Natural killer cell treated with Interleukin-12 subunit alpha and Interleukin-12 subunit beta and Interleukin-15 and Interleukin-18, amount 100 ng/mL, for 72 hours (primary cell): ENCODE measurements at places on chromosomes 16 and 17.

- no peak overlapping the region for H3K27ac ChIP-seq
- no peak overlapping the region for H3K4me3 ChIP-seq
- peaks cover 10% of the 10 kb centered on the region for H3K27me3 ChIP-seq
- H3K36me3 ChIP-seq: no peaks in the 10 kb centered on the region
Measured at GRCh38 chr17:6455321-6455705, 11.1 kb downstream of the PIMREG start.

DNA sequence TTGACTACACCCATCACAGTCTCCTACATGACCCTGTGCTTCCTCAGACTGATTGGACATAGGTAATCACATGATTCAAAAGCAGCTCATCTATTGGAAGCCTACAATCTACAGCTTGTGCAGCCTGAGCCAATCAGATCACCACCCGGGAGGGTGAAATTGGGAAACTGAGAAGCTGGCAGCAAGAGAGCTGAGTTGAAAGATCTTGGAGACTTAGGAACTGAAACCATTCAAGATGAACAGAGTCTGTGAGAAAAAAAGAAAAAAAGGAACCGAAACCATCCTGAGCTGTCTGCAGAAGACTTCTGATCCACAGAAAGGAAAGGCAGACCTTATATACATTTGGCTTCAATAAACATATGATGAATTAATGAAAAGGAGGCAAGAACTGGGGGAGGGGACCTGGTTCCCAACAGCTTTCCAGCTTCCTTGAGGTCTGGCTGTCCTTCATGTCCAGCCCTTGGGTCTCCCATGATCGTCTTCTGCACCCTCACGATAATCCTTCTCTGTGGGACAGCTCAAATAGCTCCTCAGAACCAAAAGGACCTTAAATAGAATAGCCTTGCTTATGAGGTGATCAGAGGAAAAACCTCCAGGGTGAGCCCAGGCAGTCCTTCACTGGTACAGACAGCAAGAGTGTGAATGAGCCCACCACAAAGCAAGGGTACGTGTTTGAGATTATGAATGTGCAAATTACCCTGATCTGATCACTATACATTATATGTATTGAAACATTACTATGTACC is 32.6 kb downstream of the PLXDC1 start:
- H3K27me3 ChIP-seq: no peaks in the 10 kb centered on the region
- no peak overlapping the region for H3K27ac ChIP-seq
- no peaks in the 10 kb centered on the region for H3K4me1 ChIP-seq
- no peak overlapping the region for H3K4me3 ChIP-seq
- H3K36me3 ChIP-seq: no peaks in the 10 kb centered on the region
- DNase-seq: no peak

GRCh38 chr16:64475627-64476351 is 646.1 kb downstream of the CDH11 start:
- no peaks in the 10 kb centered on the region for H3K4me1 ChIP-seq
- no peak overlapping the region for H3K4me3 ChIP-seq
- no peak overlapping the region for H3K27ac ChIP-seq
- DNase-seq: no peak

DNA sequence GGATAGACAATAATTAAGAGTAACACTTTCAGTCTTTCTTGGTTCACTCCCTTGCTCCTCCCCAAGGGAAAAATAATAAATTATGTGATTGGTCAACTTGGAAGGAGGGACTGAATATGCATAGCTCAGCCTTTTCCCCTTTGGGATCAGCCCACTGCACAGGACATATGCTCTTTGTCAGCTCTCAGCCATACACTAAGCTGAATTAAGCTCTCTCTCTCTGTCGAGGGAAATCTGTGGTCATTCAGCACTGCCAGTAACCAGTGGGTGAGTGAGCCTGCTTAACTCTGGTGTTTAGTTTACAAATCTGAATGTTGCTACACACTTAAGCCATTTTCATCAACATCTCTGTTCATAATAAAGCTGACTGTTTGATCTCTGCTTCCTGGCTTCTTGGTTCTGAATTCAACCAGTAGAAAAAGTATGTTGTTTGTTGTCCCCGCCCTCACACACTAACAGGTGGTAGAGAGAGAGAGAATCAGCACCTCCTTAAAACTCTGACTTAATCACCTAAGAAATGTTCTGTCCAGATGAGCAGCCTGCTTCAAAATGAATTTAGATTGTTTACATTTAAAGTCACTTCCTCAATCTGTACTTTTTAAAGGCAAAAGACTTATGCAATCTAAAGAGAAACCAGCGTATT is 102.3 kb upstream of the C17orf78 start:
- no peaks in the 10 kb centered on the region for H3K4me1 ChIP-seq
- no peak overlapping the region for H3K27ac ChIP-seq
- no peaks in the 10 kb centered on the region for H3K27me3 ChIP-seq
- peaks cover 26% of the 10 kb centered on the region for H3K36me3 ChIP-seq
